ENCODE measurements at places on chromosomes 5 and 9.
A peak's percentile ranks its signal among the peaks of the same experiment; 100 is the strongest.

DNA sequence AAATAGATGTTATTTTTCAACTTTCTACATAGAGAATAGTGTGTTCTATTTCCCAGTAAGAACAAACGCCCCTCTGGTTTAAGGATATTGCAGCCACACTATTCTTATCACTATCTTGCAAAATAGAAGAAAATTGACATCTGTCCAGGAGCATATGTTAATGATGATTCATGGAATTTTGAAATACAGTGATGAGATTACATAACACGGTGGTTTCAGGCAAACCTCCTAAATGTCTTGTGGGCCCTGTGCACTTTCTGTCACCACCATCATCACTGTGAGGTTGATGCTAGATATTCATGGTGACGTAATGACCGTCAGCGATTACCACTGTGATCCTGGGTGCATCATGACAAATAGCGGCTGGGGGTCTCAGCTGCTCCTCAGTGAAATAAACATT, 48.1 kb downstream of the CFAP90 start:
- DNase-seq: peak; percentile 55

GRCh38 chr5:38816083-38817030, 29.5 kb upstream of the OSMR start:
- no peak for DNase-seq

GRCh38 chr9:134735441-134736175, 94.0 kb downstream of the COL5A1 start:
- DNase-seq: no peak

DNA sequence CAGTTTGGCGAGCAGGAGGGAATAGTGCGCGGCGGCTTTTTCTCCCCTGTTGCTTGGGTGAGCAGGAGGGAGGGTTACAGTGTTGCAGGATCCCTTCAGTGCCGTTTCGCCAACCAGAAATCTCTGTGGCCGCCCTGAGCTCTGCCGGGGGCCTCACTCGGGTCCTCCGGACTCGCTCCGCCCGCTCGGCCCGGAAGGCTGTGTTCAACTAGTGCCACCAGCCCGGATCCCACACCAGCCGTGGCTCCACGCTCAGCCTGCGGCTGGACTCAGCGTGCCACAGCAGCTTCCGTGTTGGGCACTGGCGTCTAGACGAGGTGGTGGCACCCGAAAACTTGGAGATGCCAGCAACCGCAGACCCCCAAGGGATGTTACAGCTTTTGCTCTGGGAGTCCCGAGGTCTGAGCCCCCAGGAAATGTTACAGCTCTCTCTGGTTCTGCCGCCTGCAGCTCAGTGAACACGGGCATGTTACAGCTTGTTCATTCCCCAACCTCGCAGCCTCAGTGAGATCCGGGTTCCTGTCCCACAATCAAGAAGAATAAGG, 16.0 kb upstream of the OR13C9 start:
- DNase-seq: no peak
